ENCODE measurements at places on chromosomes 7 and 10.

- no peak for DNase-seq
Measured at GRCh38 chr7:48964074-48964473, 39.7 kb downstream of the CDC14C start.

DNA sequence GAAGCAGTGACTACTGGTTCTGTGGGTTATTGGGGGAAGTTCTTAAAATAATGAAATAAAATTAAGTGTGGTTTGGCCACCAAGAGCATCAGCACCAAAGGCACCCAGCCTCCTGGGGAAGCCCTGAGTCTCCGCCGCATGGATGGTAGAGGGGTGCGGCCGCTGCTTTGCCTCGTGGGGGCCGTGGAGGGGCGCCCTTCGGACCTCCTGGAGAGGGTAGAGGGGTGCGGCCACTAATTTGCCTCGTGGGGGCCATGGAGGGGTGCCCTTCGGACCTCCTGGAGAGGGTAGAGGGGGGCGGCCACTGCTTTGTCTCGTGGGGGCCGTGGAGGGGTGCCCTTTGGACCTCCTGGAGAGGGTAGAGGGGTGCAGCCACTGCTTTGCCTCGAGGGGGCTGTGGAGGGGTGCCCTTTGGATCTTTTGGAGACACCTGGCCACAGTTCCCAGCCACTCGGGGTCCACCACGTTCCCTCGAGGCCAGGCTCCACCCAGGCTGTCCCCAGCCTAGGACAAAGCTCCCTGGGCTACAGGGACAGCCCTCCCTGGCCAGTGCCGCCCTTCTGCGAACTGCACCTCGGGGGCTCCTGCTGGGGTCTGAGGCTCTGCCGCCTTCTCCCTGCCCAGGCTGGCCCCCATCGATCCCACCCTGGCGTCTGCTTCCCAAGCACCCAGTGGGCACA is 535.1 kb downstream of the PTPRN2 start:
- DNase-seq, result no peak

- no peak for DNase-seq
Measured at GRCh38 chr7:88760136-88760515, 626 bp downstream of the ZNF804B start.

GRCh38 chr10:47376522-47377220 is 7.4 kb downstream of the ZNF488 start:
- DNase-seq, result no peak

DNA sequence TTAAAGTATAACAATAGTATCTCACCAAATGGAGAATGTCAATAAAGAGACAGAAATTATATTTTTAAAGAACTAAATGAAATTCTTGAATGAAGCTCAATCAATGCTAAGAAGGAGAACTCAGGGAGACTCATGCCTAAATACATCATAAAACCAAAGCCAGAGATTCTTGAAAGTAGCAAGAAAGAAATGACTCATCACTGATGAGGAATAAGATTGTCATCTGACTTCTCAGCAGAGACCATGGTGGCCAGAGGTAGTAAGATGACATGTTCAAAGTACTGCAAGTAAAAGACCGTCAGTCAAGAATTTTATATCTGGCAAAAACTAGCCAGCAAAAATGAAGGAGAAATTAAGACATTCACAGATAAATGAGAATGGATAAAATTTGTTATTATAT is 399.0 kb downstream of the GRID1 start:
- DNase-seq, result no peak

DNA sequence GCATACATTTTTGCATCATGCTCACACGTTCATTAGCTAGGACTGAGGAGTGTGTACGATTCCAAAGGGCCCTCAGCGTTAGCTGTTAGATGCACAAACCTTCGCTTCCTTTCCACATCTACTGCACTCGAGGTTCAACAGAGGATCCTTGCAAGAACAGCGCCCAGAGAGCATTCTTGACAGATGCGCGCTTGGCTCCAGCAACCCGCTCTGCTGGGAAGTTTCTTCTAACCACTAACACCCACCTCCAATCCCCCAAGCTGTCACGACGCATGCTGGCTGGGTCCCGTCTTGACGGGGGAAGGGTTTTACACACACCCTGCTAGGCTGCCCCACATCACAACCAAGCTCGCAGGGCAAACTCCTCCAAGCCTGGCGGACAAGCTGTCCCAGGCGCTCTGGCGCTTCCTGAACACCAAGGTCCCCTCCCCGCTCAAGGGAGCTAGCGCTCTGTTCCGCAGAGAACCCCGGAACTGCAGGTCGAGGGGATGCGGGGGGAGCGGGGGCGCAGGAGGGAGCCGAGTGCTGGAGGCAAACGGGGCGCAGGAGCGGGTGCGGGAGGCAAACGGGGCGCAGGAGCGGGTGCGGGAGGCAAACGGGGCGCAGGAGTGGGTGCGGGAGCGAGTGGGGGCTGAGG is 653 bp upstream of the ADRB1 start:
- peak; percentile 64 for DNase-seq

Data from left ventricle myocardium inferior (tissue), 1 donor.